ENCODE measurements at places on chromosomes 5 and 9.

DNA sequence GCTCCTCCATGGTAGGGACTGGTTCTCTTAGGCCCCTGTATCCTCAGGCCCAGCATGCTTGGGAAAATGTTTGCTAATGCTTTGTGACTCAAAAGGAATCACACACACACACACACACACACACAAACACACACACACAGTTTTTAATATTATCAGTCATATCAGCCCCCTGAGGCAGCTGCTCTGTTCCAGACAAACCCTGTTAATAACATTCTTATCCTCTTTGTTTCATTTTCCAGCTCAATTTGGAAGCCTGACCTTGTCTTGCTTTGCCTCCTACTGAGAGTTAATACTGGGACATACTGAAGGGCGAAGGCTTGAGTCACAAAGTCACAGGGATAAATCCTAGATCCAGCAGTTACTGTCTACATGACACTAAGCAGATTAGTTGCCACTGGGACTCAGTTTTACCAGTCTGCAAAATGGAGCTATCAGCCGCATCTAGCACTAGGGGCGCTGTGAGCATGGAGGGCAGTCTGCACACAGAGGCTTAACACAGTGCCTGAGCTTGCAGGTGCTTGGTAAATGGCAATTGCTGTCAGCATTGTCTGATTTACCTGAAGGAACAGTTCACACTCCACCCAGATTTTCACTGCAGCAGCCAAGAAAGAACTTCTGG is 37.1 kb upstream of the KCNMB1 start:
- no peak for DNase-seq

GRCh38 chr5:7014611-7015010 is 301.4 kb downstream of the TENT4A start:
- no peak for DNase-seq

- DNase-seq: no peak
Measured at GRCh38 chr5:38468202-38468673, 88.2 kb downstream of the LIFR start.

GRCh38 chr5:176153741-176154140 is 84.5 kb upstream of the SIMC1 start:
- DNase-seq: no peak

DNA sequence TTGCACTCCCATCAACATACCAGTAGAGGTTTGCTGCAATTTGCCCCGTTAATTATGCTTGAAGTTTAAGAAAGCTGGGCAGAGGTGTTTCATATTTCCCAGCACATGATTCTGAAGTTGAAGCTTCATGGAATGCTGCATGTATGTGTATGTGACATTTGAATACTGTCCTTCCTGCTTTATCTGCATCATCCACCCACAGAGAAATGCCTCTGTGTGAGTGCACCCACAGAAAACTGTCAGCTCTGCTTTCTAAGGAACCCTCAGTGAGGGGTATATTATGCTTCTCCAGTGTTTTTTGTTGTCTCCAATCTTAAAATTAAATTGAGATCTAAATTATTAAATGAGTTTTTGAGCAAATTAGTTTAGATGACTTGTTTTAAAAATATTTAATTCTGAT is 358.1 kb upstream of the PIK3R1 start:
- DNase-seq: no peak

Data from NCI-H1092 (cell line).